ENCODE measurements at places on chromosomes 6 and 20.

DNA sequence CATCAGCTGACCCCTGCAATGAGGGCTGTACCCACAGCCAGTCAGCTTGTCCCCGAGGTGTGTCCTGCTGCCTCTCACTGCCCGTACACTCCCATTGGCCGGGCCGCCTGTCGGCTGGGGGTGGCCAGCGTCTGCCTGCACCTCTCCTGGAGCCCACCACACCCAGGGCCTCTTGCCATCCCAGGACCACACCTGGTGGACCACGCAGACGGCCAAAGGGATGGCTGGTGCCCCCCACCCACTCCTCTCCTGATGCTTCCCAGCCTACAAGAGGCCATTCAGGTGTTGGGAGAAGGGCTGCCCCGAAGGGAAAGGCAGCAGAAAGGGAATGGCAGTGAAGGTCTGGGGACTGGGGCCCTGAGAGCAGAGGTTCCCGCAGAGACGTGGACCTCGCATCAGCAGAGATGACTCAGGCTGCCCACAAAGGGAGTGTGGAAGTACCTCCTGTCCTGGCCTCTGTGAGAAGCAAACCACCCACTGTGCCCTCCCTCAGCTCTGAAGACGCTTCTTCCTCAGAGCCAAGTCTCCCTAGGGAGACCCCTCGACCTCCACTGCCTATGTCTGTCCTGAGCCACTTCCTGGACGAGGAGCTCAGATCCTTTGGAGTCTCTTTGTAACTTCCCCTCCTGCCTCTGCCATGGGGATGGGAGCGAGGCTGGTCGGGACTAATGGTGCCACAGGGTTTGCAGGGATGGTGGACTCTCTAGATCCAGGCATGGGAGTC lies 60.9 kb downstream of the PYGB start:
- no peak for DNase-seq

- no peak for DNase-seq
Measured at GRCh38 chr6:95120984-95121383, 456.4 kb upstream of the MANEA start.

- DNase-seq, result no peak
Measured at GRCh38 chr6:16873698-16874097, 112.4 kb upstream of the ATXN1 start.

DNA sequence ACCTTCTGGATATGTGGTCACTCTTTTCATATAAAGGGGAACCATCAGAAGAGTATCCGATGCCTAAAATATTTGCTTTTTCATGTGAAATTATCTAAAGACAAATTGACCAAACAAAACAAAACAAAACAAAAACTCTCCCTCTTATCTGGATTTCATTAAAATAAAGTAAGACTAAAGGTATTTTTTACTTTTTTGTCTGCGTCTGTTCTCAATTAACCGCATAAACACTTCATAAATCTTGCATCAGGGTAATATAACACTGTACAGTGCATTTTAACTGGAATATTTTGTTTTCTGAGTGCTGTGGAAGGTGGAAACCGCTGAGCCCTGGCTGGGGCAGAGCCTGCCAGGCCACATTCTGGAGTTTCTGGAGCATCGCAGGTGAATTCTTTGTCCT lies 234.1 kb upstream of the ZFP64 start:
- no peak for DNase-seq

DNA sequence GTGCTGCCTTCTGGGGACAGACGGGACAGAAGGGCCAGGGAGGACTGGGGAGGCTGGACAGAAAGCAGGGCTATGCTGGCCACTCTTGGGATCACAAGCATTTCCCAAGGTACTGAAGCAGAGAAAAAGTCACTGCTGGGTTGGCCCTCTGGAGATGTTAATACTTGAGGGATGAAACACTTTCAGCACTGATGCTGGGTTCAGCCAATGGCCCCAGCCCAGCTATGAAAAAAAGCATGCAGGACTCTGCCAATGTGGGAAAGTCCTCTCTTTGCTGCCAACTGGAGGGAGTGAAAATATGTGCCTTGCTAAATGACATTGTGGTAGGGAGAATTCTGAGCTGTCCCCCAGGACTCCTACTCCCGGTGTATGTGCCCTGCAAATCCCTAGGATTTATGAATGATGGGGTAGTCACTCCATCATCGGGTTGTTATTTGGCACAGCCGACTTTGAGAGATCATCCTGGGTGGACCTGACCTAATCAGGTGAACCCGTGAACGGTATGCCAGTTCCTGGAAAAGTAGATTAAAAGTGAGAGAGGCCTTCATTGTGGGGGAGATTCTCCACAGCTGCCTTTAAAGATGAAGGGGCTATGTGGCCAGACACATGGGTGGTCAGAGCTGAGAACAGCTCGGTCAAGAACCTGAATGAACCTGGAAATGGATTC lies 119.9 kb upstream of the TRAF3IP2 start:
- no peak for DNase-seq

DNA sequence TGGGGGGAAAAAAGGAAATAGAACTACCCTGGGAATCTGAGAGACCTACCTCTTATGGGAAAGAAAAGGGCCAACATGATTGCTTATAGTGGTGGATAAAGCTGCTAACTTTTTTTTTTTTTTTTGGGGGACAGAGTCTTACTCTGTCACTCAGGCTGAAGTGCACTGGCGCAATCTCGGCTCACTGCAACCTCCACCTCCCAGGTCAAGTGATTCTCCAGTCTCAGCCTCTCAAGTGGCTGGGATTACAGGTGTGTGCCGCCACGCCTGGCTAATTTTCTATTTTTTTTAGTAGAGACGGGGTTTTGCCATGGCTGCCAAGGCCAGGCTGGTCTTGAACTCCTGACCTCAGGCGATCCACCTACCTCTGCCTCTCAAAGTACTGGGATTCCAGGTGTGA lies 39.5 kb upstream of the TBC1D22B start:
- DNase-seq, result no peak

- DNase-seq, result no peak
Measured at GRCh38 chr6:166619912-166620311, 7.1 kb downstream of the RPS6KA2 start.

DNA sequence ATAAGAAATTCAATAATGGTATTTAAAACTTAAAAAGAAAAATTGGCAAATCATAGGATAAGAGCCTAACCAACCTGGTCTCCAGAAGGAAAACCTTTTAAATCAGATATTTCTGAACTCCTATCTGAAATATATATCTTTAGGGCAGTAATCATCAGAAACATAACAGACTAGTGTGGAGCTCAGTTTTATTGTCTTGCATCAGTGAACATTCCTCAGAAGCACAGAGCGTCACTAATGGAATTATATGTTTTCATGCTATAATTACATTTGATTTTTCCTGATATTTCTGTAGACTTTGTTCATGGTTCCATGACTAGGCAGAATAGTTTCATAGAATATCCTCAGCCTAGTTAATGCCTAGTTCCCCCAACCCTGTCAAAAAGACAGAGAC lies 262.2 kb downstream of the EYA4 start:
- DNase-seq, result no peak

GRCh38 chr20:2759603-2760296 lies 40.7 kb downstream of the CPXM1 start:
- no peak for DNase-seq

DNA sequence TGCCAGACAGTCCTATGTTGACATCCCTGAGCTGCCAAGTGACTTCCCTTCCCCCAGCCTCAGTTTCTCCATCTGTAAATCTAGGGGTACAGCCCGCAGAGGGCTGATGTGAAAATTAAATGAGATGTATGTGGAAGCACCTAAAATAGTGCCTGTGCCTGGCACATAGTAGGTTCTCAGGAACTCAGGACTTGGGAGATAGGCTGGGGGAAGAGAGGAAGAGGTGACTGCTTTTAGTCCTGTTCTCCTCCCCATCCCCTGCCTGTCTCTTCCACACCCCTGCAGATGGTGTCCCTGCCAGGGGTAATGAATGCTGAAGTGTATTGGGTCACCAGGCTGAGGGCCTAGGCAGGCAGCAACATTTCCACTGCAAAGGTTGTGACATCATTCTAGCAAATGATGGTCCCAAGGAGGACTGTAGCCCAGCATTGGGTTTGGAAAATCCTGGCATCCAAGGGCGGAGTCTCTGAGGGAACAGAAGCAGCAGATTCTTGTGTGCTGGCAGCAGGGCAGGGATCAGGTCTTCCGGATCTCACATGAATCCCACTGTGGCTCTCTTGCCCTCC lies 1.8 kb downstream of the SNPH start:
- DNase-seq, result no peak

GRCh38 chr6:42340511-42340910 lies 111.2 kb downstream of the TRERF1 start:
- no peak for DNase-seq

DNA sequence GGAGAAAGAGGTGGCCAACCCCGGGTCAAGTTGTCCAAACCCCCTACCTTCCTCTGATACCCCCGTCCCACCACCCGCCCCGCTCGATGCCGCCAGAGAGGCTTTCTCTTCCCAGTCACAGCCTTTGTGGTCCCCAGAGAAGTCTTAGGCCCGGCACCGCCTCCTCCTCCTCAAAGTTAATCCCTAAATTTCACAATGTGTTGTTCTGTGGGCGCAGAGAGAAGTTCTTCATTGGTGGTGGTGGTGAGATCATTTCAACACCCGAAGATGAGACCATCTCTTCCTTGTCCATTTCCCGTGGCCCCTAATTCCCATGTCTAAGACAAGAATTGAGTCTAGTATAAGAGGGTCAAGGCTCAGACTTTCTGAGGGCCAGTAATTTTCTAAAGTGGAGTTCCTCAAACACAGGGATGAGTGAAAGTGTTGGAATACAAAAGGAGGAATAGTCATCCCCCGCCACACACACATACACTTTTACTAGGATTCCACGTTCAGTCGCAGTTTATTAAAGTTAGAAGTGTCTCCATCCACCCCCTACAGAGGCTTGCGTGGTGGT lies 10.4 kb downstream of the TRIM31 start:
- no peak for DNase-seq

- no peak for DNase-seq
Measured at GRCh38 chr20:1720845-1721475, 63.4 kb upstream of the SIRPG start.

DNA sequence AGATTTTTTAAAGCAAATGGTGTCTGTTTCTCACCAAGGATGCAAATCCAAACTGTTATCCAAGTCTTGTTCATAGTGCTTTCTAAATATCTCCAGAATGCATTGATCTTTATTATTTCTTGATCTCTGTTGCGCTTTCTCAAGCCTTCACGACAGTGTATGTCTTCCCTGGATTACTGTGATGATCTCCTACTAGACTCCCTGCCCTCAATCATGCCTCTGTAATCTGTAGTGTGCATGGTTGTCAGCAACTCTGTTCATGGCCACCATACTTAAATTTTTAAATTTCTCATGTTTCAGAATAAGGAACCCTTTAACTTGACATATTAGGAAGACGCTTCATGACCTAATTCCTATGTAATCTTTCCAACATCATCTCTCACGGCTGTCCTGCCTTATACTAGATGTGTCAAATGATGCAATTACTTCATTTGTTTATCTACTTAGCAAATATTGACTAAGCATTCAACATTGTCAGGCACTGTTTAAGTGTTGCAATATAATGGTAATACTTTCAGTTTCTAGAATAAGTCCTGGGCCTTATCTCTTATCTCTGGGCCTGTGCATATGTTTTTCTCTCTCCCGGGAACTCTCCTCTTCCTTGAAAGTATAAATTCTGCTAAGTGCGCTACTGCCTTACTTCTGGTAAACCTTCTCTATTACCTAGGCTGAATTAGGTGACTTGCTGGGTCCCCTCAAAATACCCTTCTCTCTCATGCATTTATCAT lies 25.6 kb upstream of the AHI1 start:
- no peak for DNase-seq

DNA sequence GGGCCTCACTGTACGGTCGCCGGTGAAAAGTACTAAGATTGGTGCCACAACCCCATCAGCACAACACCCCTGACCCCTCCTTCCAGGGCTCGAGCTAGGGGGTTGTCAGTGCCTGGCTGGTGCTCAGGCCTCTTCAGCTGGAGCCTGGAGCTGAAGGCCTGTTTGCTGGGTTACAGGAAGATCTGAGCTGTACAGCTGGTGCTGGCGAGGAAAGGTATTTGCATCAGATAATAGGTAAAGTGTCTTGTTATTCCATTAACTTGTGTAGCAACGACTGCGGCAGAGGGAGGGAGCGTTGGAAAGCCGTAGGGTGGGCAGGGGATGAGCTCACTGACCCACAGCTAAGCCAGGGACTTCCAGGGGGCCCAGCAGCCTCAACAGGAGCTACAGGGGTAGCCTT lies 15.8 kb upstream of the SIRPA start:
- DNase-seq, result no peak

DNA sequence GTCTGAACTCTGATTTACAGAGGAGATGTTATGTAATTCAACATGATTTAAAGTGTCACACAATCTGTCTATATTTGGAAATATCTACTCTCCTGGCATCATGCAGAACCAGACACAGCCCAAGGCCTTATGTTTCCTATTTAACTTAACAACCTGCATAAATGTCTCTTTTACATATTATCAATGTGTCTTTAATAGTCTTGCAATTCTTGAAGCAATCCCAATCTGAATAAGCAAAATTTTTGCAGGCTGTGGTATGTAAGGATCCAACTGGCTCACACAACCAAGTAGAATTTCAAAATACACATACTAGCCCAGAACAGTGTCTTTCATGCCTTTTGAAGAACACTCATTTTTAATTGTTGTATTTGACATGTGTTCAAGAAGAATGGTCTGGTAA lies 443.2 kb downstream of the MAFB start:
- DNase-seq, result no peak

DNA sequence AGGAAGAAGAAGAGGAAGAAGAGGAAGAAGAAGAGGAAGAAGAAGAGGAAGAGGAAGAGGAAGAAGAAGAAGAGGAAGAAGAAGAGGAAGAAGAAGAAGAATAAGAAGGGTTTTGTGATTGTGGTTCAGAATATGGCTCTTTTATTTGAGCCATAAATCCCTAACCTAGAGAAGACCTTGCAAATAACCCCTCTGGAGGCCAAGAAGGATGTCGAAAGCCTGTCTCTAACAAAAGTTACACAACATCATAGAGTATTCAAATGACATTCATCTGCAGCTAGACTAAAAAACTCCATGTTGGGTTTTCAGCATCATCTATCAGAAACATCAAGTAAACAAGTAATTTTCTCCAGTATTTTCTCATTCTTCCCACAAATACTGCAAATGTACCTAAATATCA lies 100.9 kb downstream of the RNASET2 start:
- no peak for DNase-seq
